ENCODE measurements at places on chromosomes 7 and 10. TPM values are rescaled to one million over a fixed set of nuclear protein-coding genes. Genes with fewer than 3 reads are reported as not detected.

Gene DNAAF5
- 19.4 TPM for total RNA-seq

Gene GRM8
- not detected for total RNA-seq

Gene STEAP2
- 10.5 TPM for total RNA-seq

Gene CDH23
- 16.1 TPM for total RNA-seq

Gene TWIST1
- 112 TPM for total RNA-seq

Gene CPA2
- not detected for total RNA-seq

Gene CPED1
- total RNA-seq = 32.5 TPM

Gene PNLIPRP2
- total RNA-seq = not detected

Gene TEX36
- not detected for total RNA-seq

Gene VSTM2A
- total RNA-seq = not detected

Gene PPP1R9A
- total RNA-seq = 9.5 TPM

Gene ZNF425
- total RNA-seq = 1.2 TPM

Gene MYOF
- total RNA-seq = 139 TPM

Gene TMEM60
- 20.5 TPM for total RNA-seq

Gene PRSS37
- total RNA-seq = not detected

Gene CCDC126
- 14.3 TPM for total RNA-seq

Gene CAPZA2
- 106 TPM for total RNA-seq

Gene LIPN
- not detected for total RNA-seq

Gene EN2
- not detected for total RNA-seq

Gene NOM1
- 20.7 TPM for total RNA-seq

Gene HOXA3
- 3.6 TPM for total RNA-seq

Gene PCGF6
- 13.4 TPM for total RNA-seq

Gene GNGT1
- not detected for total RNA-seq

Gene FGL2
- total RNA-seq = 38.1 TPM

Gene CPA1
- 3.3 TPM for total RNA-seq

Gene GLI3
- total RNA-seq = 16.8 TPM

Gene CUBN
- 3.6 TPM for total RNA-seq

Gene RASSF4
- total RNA-seq = 99.4 TPM

Gene MMP21
- total RNA-seq = not detected

Gene OR6B1
- not detected for total RNA-seq

Gene LHFPL3
- not detected for total RNA-seq

Data from subcutaneous adipose tissue (tissue), 4 donors.